CD14-positive monocyte (primary cell): ENCODE measurements at places on chromosomes 6 and 20.

DNA sequence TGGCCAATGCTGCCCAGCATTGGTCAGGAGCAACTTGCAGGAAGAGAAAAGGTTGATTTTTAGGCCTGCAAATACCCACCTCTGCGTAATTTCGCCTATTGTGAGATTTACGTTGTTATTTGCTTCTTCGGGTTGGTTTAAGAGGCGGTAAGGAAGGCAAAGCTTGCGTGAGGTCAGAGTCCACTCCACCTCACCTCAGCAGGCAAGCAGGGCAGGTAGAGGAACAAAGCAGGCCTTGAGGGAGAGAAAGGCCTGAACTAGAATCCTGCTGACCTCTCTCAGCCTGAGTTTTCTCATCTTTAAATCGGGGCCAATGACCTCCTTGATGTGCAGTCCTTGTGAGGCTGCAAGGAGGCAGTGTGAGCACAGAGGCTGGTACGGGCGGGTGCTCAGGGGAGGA, 239.1 kb downstream of the CDC5L start:
- no peak for DNase-seq

GRCh38 chr20:53168491-53168890, 196.3 kb downstream of the TSHZ2 start:
- no peak for DNase-seq

- peak; percentile 39 for DNase-seq
Observed at GRCh38 chr6:73704260-73704659, 8.3 kb downstream of the CD109 start.

DNA sequence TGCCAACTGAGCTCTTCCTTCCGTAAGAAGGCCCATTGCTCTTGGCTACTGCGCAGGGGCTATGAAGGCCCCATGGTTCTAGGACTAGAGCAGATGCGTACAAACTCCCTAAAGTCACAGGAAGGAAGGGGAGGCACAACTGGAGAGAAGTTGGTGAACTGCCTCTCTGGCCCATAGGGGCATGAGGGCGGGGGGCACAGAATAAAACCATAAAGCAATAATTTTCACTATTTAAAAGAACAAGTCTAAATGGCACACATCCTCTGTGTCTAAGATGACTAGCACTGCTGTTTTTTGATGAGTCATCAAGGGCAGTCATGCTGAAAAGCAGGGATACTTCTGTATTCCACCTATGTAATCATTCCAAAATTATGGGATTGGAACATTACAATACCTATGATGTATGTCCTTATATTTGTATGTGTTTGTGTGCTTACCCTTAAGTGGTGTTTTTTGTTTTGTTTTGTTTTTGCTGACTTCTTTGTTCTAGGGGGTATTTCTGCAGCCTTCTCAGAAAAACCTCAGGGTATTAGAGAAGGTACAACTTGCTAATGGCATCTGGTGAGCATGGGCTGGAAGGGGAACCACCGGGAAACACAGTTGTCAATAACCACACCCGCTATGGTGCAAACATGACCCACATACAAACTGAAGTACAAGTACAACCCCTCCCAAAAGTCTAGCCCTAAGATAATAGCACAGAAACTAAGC, 36.9 kb downstream of the B4GALT5 start:
- DNase-seq = peak; percentile 74

- no peak for DNase-seq
Observed at GRCh38 chr6:107977283-107977682, 19.3 kb upstream of the SEC63 start.
